Hepatocyte (in vitro differentiated cells): ENCODE measurements at places on chromosomes 3 and 15.

GRCh38 chr3:169297214-169297613 is 366.3 kb downstream of the MECOM start:
- peaks cover 6% of the 10 kb centered on the region for H3K4me1 ChIP-seq
- no peaks in the 10 kb centered on the region for H3K27me3 ChIP-seq
- H3K36me3 ChIP-seq, result no peaks in the 10 kb centered on the region
- H3K4me3 ChIP-seq, result no peak overlapping the region

GRCh38 chr3:31354373-31354772 is 178.4 kb upstream of the STT3B start:
- H3K36me3 ChIP-seq, result no peaks in the 10 kb centered on the region
- no peak for DNase-seq
- H3K27me3 ChIP-seq, result no peaks in the 10 kb centered on the region

GRCh38 chr3:125300416-125300815 is 74.7 kb downstream of the ZNF148 start:
- H3K27me3 ChIP-seq, result no peaks in the 10 kb centered on the region
- no peak for DNase-seq
- no peaks in the 10 kb centered on the region for H3K4me1 ChIP-seq
- H3K4me3 ChIP-seq, result no peak overlapping the region
- H3K27ac ChIP-seq, result no peak overlapping the region

GRCh38 chr15:67462875-67463274 is 58.1 kb upstream of the C15orf61 start:
- no peak for DNase-seq
- H3K36me3 ChIP-seq, result no peaks in the 10 kb centered on the region
- H3K27me3 ChIP-seq, result no peaks in the 10 kb centered on the region
- no peak overlapping the region for H3K4me3 ChIP-seq
- no peak overlapping the region for H3K27ac ChIP-seq
- no peaks in the 10 kb centered on the region for H3K4me1 ChIP-seq

GRCh38 chr15:52350423-52350822 is 54.8 kb upstream of the MYO5C start:
- H3K4me1 ChIP-seq, result no peaks in the 10 kb centered on the region
- no peaks in the 10 kb centered on the region for H3K36me3 ChIP-seq
- H3K4me3 ChIP-seq, result no peak overlapping the region
- H3K27ac ChIP-seq, result no peak overlapping the region

GRCh38 chr3:149489060-149489690 is 14.7 kb downstream of the TM4SF4 start:
- DNase-seq, result no peak
- no peak overlapping the region for H3K27ac ChIP-seq
- no peaks in the 10 kb centered on the region for H3K27me3 ChIP-seq
- no peaks in the 10 kb centered on the region for H3K4me1 ChIP-seq
- H3K36me3 ChIP-seq, result no peaks in the 10 kb centered on the region
- no peak overlapping the region for H3K4me3 ChIP-seq

GRCh38 chr3:87792534-87793336 is 266.1 kb downstream of the CGGBP1 start:
- peaks cover 46% of the 10 kb centered on the region for H3K27me3 ChIP-seq
- H3K4me3 ChIP-seq, result peak within 1 kb of the TSS; percentile 32
- H3K36me3 ChIP-seq, result no peaks in the 10 kb centered on the region
- H3K27ac ChIP-seq, result no peak within 1 kb of the TSS
- DNase-seq, result peak; percentile 17
- no peaks in the 10 kb centered on the region for H3K4me1 ChIP-seq

GRCh38 chr3:89436846-89437245 is 329.4 kb downstream of the EPHA3 start:
- H3K27me3 ChIP-seq, result no peaks in the 10 kb centered on the region
- no peak for DNase-seq
- no peaks in the 10 kb centered on the region for H3K4me1 ChIP-seq

DNA sequence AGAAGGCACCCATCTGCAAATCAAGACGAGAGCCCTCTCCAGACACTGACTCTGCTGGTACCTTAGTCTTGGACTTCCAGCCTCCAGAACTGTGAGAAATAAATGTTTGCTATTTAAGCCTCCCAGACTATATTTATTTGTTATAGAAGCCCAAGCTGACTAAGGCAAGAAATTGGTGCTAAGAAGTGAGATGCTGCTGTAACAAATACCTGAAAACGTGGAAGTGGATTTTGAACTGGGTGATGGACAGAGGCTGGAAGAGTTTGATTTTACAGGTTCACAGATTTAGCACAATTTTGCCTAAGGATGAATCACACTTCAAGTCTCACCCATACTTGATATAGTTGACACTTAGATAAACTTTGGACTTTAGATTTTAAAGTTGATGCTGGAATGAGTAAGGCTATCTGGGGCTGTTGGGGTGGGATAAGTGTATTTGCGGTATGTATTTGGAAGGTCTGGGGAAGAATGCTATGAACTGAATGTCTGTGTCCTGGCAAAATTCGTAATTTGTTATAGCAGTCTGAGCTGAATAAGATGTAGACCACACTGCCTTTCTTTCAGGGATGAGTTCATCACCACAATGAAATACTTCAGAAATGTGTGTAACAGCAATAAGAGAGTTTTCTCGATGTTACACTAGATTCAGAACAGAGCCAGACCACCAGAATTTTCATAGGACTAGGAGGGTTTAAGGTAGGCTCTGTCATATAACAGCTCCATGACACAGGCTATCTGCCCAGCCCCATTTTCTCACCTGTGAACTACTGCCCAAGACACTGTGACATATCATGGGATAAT is 120.5 kb upstream of the LMCD1 start:
- no peaks in the 10 kb centered on the region for H3K4me1 ChIP-seq
- H3K36me3 ChIP-seq, result no peaks in the 10 kb centered on the region
- H3K27ac ChIP-seq, result no peak overlapping the region
- no peaks in the 10 kb centered on the region for H3K27me3 ChIP-seq

GRCh38 chr3:24487325-24488262 is 7.1 kb downstream of the THRB start:
- DNase-seq, result no peak
- peaks cover 52% of the 10 kb centered on the region for H3K4me1 ChIP-seq
- H3K36me3 ChIP-seq, result no peaks in the 10 kb centered on the region
- peak overlapping the region; percentile 45 for H3K27ac ChIP-seq
- H3K27me3 ChIP-seq, result no peaks in the 10 kb centered on the region

DNA sequence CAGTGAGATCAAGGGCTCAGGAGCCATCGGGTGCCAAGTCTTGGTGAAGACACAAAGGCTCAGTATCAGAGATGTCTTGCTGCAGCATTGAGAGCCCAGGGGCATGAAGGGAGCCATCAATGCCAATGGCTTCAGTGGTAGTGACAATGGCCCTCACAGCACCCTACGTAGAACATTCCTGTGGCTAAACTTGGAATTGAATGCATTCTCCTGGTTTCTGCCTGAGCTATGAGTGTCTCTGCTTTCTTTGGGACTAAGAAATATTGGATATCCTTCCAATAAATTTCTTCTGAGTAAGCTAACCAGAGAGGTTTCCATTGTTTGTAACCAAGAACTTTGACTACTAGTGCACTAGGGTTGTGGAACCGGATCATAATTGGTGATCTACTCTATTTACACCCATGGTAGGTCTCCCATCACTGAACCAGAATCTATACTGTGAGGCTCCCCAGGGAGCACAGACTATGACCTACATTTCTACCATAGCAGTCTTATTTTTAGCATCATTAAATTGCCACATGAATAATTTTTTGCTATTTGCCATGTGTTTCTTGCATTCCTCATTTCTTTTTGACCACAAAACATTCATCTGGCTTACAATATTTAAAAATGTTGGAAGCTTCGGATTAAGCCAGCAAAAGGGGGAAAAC is 31.6 kb upstream of the PDZRN3 start:
- H3K4me3 ChIP-seq, result no peak overlapping the region
- H3K27ac ChIP-seq, result no peak overlapping the region
- no peak for DNase-seq
- no peaks in the 10 kb centered on the region for H3K36me3 ChIP-seq
- no peaks in the 10 kb centered on the region for H3K4me1 ChIP-seq
